Stimulated activated CD4-positive, alpha-beta T cell treated with anti-CD3 and anti-CD28 coated beads, Interleukin-4, amount 100 ng/mL, for 24 hours (primary cell): ENCODE measurements at places on chromosomes 16 and 17.

GRCh38 chr16:50246299-50247122 lies 19.8 kb upstream of the ADCY7 start:
- DNase-seq: no peak

DNA sequence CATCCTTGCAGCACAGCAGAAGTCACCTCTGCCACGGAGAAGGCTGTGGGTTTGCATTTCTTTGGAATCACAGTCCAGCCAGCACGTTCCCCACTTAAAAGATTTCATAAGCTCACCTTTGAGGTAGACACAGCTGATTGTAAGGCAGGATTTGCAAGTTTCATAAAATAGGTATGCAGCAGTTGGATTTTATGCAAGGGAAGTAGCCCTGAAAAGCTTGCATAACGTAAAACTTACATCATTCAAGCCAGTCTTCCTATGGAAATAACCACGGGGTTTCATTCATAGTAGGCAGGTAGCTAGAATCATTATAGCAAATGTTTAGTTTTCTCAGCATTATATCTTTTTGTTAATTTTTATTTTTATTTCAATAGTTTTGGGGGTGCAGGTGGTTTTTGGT lies 49.8 kb upstream of the ARHGAP44 start:
- DNase-seq: no peak

DNA sequence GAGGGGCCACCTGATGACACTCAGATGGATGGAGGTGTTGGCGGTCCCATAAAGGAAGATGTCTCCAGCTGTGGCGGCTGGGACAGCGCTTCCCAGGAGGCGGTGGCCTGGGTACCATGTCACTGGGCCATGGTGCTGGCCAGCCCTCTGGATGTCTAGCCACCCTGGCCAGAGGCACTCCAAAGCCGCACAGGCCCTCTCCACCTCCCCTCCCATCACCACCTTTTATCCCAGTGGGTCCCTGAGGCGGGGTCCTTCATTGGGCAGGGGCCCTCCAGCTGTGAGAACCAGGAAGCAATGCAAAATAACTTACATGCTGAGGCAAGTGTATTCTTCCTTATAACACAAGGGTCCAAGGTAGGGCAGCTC lies 23.1 kb downstream of the RAB11FIP4 start:
- no peak for DNase-seq

GRCh38 chr16:14088155-14088753 lies 17.1 kb downstream of the MRTFB start:
- no peak for DNase-seq

DNA sequence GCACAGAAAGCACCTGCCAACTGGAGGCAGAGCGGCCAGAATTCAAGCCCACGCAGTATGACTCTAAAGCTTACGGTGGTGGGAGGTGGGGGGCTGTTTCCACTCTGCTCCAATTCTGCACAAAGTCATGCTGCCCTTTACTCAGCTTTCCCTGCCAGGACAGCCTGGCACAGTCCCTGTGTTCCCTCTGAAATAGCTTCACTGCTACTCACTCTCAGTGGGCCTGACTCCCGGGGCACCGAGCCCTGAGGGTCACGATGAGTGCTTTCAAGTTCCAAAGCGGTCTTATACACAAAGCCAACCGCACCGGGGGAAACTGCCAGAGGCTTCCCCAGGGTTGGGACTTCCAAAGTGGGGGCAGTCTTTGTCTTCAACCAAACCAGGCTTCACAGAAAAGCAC lies 306.1 kb upstream of the XYLT1 start:
- no peak for DNase-seq

GRCh38 chr16:11207646-11208045 lies 48.4 kb downstream of the SOCS1 start:
- DNase-seq: peak; percentile 21
